ENCODE measurements at places on chromosomes 13 and 19.

DNA sequence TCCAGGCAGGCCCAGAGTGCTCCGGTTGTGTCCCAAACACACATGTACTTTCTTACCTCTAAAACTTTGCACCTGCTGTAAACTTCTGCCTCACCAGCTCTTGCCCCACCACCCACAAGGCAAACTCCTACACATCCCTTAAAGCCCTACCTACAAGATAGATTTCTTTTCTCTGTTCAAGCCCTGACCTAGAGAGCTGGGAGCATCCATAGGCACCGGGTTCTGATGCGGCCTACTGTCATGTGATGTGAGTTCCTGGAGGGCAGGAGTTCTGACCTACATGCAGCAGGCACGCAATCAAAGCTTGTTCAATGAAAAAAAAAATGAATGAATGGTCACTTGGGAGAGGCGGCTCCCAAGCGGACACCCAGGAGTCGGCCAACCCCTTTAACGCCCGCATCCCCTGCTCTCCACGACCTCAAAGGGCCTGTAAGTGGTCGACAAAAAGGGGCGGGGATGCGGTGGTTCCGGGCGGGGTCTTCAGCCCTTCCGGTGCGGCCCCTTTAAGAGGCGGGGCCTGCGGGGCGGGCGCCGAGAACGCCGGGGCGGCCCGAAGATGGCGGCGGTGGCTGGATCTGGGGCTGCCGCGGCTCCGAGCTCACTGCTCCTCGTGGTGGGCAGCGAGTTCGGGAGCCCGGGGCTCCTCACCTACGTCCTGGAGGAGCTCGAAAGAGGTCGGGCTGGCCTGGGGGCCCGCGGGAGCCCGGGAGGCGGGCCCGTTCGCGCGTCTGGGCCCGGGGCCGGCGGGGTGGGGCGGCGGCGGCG is at the start of gene MAP1S:
Gene MAP1S, plus strand, starts transcription at position 534 of the 765 bp plus-strand sequence. Its CDS starts 23 bp downstream, at position 557.
- DNase-seq: peak; percentile 66

DNA sequence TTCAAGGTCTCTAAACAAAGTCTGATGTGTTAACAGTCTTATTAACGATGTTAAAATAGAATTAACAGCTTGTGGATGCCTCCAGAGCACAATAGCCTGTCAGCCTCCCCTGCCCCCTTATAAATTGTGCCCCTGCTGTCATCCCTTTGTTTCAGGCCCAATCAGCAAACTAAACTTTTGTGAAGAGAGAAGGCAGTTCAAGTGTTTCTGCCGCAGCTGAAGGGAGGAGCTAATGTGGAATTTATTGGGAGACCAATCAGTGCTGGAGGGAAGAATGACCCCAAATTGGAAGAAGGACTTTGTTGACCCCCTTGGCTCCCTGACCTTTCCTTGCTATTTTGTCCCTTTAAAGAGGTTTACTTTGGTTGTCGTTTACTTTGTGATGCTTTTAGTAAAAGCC is 160.5 kb downstream of the TM9SF2 start:
- no peak for DNase-seq

- no peak for DNase-seq
These were observed 10.1 kb downstream of the NFILZ start for GRCh38 chr19:8640402-8641004.

DNA sequence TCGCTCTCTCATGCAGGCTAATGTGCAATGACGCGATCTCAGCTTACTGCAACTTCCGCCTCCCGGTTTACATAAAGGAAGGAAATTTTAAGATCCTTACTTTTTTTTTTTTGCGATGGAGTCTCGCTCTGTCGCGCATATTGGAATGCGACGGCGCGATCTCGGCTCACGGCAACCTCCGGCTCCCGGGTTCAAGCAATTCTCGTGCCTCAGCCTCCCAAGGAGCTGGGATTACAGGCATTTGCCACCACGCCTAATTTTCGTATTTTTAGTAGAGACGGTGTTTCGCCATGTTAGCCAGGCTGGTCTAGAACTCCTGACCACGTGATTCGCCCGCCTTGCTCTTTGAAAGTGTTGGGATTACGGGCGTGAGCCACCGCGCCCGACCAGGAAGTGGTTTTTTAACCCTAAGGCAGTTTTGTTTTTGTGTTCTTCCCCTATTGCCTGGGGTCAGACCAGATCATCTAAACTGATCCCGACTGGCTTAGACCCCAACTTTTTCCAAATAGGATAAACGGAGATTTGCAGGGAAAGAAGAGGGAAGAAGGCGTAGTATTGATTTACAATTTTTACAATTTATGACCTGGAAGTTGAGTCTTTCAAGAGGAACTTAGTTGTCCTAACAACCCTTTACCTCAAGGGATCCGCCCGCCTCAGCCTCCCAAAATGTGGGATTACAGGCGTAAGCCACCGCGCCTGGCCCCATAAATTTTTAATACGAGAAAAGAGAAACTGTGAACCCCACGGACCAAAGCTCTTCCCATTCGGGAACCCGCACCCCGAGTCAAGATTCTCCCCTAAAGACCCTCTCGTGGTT is 142.0 kb downstream of the ZNF737 start:
- DNase-seq: peak; percentile 42

- no peak for DNase-seq
These were observed 205.1 kb downstream of the LHFPL6 start for GRCh38 chr13:39397896-39398265.

DNA sequence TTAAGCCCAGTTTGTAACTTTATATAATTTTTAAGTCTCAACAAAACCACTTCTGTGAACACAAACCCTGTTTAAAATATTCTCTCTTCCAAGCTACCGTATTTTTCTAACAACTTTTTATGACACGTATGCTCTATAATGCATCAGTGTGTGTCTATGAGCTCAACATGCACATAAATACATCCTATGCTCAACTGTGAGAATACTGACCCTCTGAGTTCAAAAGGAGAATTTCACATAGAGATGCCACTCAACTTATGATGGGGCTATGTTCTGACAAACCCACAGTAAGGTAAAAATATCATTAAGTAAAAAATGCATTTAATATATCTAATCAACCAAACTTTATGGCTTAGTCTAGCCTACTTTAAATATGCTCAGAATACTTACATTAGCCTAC is 1139.7 kb upstream of the SPRY2 start:
- DNase-seq: no peak

GRCh38 chr19:55486971-55487923 is 989 bp upstream of the SSC5D start:
- DNase-seq: peak; percentile 63

DNA sequence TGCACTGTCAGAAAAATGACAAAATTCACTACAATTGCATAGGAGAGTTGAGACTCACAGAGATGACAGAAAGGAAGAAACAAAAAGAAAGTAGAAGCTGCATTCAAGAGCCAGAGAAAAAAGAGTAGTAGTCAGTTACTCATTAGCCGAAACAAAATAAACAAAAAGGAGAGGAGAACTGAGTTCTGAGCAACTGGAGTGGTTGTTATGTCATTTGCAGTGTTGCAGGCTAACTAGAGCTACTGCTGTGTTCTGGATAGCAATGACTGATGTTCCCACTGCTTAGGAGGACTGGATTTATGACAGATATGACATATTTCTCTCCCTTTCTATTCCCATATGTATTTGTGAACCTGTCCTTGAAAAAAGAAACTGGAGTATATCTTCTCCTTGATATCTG is 482.6 kb downstream of the RFC3 start:
- no peak for DNase-seq

DNA sequence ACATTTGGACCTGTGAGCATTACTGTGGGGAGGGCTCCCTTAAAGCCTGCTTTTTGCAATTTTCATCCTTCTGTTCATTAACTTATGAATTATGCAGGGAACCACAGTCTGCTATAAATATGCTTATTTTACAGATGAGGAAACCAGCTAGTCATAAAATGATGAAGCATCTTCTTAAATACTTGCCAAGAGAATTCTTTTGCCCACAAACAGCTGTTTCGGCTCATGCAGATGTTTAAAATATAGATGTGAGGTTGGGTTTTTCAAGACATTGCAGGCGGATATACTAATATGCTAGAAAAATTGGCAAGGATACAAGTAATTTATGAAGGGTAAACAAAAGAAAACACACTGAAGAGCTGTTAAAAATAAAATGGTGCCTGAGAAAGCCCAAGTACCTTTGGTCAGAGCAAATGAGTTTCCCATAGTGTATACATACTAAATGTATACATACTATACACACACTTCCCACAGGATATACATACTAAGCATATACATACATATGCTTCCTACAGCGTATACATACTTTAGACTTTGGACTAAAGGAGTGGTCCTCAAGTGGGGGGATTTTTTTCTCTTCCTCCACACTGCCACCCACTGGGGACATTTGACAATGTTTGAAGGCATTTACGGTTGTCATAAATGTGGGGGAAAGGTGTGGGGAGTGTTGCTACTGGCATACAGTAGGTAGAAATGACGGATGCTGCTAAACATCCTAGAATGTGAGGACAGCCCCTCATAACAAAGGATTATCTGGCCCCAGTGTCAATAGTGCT is 164.9 kb upstream of the CSNK1A1L start:
- DNase-seq: no peak

- DNase-seq: no peak
These were observed 386 bp downstream of the GIPR start for GRCh38 chr19:45668342-45668871.

GRCh38 chr13:28545583-28546333 is 50.8 kb upstream of the FLT1 start:
- DNase-seq: no peak

- no peak for DNase-seq
These were observed 62.7 kb upstream of the MYCBP2 start for GRCh38 chr13:77389625-77390000.

All from stimulated activated CD4-positive, alpha-beta T cell treated with anti-CD3 and anti-CD28 coated beads, Interleukin-1b, Interleukin-23, amount 100 ng/mL, for 48 hours (primary cell).